ENCODE measurements at places on chromosomes 7 and 10.

GRCh38 chr7:3154881-3155494 is 111.3 kb upstream of the CARD11 start:
- no peak overlapping the region for H3K4me3 ChIP-seq
- DNase-seq: no peak
- H3K27ac ChIP-seq: no peak overlapping the region
- H3K36me3 ChIP-seq: no peaks in the 10 kb centered on the region
- H3K4me1 ChIP-seq: no peaks in the 10 kb centered on the region
- no peaks in the 10 kb centered on the region for H3K27me3 ChIP-seq

- DNase-seq: no peak
- H3K4me3 ChIP-seq: no peak overlapping the region
- no peaks in the 10 kb centered on the region for H3K27me3 ChIP-seq
- no peaks in the 10 kb centered on the region for H3K4me1 ChIP-seq
- H3K27ac ChIP-seq: peak overlapping the region; percentile 32
- no peaks in the 10 kb centered on the region for H3K36me3 ChIP-seq
These were observed 19.4 kb downstream of the WBP1L start for GRCh38 chr10:102763037-102763607.

DNA sequence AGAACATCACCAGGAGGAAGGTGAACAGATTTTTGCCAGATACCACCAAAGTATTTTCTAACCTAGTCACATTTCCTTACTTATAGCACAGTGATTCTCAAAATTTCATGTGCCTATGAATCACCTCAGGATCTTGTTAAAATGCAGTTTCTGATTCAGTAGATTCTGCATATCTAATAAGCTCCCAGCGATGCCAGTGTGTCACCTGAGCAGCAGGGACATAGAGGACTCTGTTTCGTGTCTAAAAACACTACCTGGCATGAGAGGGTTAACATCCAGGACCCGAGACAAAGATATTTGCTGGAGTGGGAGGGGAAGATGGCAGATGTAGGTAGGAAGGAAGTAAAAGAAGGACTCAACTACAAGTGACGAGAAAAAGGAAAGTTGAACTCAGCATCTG is 252.1 kb upstream of the KMT2E start:
- no peaks in the 10 kb centered on the region for H3K36me3 ChIP-seq
- H3K27me3 ChIP-seq: no peaks in the 10 kb centered on the region
- DNase-seq: no peak
- H3K4me3 ChIP-seq: no peak overlapping the region
- H3K4me1 ChIP-seq: no peaks in the 10 kb centered on the region

- no peaks in the 10 kb centered on the region for H3K36me3 ChIP-seq
- no peaks in the 10 kb centered on the region for H3K27me3 ChIP-seq
- no peak for DNase-seq
- no peak overlapping the region for H3K27ac ChIP-seq
- H3K4me1 ChIP-seq: peaks cover 35% of the 10 kb centered on the region
These were observed 69.1 kb upstream of the MXI1 start for GRCh38 chr10:110138197-110138812.

DNA sequence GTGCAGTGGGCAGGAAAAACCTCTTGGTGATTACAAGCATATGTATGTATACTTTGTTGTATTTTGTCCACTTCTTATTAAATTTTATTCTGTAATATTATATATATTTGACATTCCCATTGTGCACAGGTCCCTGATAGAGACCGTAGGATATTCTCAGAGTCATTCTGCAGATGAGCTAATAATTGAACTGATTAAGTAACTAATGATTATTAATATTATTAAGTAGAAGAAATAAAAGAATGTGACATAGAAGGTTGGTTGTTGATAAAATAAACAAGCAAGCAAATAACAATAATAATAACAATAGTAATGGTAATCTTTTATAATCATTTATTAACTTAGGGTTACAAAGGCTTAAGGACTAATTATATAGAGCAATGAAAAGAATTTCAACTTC is 780.6 kb upstream of the ZWINT start:
- H3K27me3 ChIP-seq: no peaks in the 10 kb centered on the region
- no peak for DNase-seq
- H3K36me3 ChIP-seq: no peaks in the 10 kb centered on the region
- H3K4me1 ChIP-seq: no peaks in the 10 kb centered on the region
- H3K27ac ChIP-seq: no peak overlapping the region

- H3K4me3 ChIP-seq: no peak overlapping the region
- no peak overlapping the region for H3K27ac ChIP-seq
- no peaks in the 10 kb centered on the region for H3K27me3 ChIP-seq
- no peaks in the 10 kb centered on the region for H3K4me1 ChIP-seq
- no peaks in the 10 kb centered on the region for H3K36me3 ChIP-seq
These were observed 44.0 kb upstream of the TMEM229A start for GRCh38 chr7:124076841-124077240.

GRCh38 chr7:32680259-32681173 is 185.2 kb downstream of the AVL9 start:
- no peak overlapping the region for H3K4me3 ChIP-seq
- peaks cover 9% of the 10 kb centered on the region for H3K36me3 ChIP-seq
- DNase-seq: no peak
- no peaks in the 10 kb centered on the region for H3K27me3 ChIP-seq

GRCh38 chr7:50473531-50473930 is 23.4 kb upstream of the FIGNL1 start:
- H3K36me3 ChIP-seq: no peaks in the 10 kb centered on the region
- H3K27me3 ChIP-seq: no peaks in the 10 kb centered on the region
- no peak overlapping the region for H3K4me3 ChIP-seq
- DNase-seq: no peak
- H3K27ac ChIP-seq: no peak overlapping the region

DNA sequence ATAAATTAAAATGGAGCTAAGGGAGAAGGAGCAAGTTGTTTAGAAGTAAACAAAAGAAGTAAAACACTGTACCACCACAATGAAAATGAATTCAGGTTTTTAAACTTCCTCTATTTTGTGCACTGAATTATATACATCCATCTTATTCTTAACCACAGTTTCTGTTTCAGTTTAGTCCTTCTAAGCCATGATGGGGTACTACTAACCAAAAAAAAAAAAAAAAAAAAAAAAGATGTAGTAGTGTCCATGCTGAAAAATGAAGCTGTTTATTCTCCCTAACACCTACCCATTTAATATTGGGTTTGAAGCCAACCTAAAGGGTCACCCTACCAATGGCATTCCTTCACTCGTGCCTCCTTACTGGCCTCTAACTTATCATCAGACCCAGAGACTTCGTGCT is 3.4 kb upstream of the BMPR1A start:
- no peaks in the 10 kb centered on the region for H3K36me3 ChIP-seq
- no peaks in the 10 kb centered on the region for H3K27me3 ChIP-seq
- no peak overlapping the region for H3K4me3 ChIP-seq
- H3K4me1 ChIP-seq: peaks cover 40% of the 10 kb centered on the region
- peak overlapping the region; percentile 99 for H3K27ac ChIP-seq

GRCh38 chr10:108411894-108412293 is 1247.4 kb upstream of the SORCS1 start:
- DNase-seq: no peak
- no peak overlapping the region for H3K4me3 ChIP-seq
- H3K4me1 ChIP-seq: no peaks in the 10 kb centered on the region

- no peak overlapping the region for H3K27ac ChIP-seq
- H3K4me3 ChIP-seq: no peak overlapping the region
- no peaks in the 10 kb centered on the region for H3K4me1 ChIP-seq
- H3K27me3 ChIP-seq: peaks cover 57% of the 10 kb centered on the region
- DNase-seq: peak; percentile 20
These were observed 104.4 kb upstream of the ZNF92 start for GRCh38 chr7:65269150-65269856.

GRCh38 chr7:37356911-37357636 is 91.6 kb downstream of the ELMO1 start:
- H3K4me3 ChIP-seq: no peak overlapping the region
- DNase-seq: no peak
- H3K27me3 ChIP-seq: no peaks in the 10 kb centered on the region
- no peaks in the 10 kb centered on the region for H3K36me3 ChIP-seq
- no peak overlapping the region for H3K27ac ChIP-seq
- peaks cover 68% of the 10 kb centered on the region for H3K4me1 ChIP-seq

All from heart right ventricle (tissue), 16 donors.